ENCODE measurements at places on chromosomes 12 and 14.

DNA sequence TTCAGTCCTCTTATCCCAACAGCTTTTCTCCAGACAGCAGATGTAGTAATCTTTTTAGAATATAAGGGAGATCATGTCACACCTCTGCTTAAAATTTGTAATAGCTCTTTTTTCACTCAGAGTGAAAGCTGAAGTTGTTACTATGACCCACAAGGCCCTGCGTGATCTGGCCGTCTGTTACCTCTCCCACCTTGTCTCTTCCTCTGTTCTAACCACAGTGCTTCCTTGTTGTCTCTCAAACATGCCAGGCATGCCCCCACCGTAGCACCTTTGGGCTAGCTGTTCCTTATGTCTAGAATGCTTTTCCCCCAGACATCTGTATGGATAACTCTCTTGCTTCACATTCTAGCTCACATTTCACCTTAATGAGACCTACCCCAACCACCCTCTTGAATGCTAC lies 6.5 kb downstream of the NECAP1 start:
- no peak for DNase-seq

DNA sequence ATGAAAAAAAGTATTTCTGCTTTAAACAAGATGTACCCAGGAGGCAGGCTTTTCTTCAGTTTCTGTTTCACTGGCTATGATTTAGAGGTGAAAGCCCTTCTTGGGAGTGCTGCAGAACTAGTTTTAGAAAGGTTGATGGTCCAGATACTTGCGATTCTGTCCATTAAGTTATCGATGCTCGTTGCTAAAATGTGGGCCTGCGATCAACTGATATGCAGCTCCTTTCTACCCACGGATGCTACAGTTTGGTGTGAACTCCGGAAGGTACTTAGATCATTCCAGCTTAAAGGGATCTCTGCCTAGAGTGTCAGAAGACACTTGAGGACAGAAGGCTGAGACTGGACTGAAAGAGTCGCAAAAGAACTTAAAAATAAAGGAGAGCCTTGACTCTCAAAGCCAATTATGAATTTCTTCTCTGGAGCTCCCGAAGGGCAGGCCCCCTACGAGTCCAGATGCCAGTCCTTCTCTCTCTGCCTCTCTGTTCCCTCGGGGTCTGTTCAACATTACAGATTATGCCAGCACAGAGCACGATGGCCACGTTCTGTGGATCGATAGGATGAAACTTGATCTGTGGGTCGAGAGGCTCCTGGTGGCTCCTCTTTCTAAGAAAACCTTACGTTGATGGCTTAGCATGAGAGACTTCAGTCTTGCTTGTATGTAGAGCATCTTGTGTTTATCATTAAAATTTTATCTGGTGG lies 40.0 kb downstream of the FBXW8 start:
- DNase-seq: no peak

DNA sequence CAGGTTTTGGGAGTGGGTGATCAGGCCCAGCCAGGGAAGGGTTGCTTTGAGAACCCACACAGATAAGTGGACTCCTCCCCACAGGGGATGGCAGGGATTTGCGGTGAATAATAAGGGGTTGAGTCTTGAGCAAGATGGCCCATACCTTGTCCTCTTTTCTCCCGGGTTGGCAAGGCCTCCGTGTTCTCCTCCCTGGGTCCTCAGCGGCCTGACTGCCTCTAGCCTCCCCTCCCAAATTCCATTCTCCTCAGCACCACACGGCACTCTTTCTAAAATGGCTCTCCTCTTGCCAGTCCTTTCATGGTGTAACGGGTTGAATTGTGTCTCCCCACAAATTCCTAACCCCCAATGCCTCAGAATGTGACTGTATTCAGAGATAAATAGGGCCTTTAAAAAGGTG lies 70.0 kb downstream of the CHST11 start:
- DNase-seq: no peak

- DNase-seq: no peak
These were observed 10.9 kb upstream of the MYL2 start for GRCh38 chr12:110931315-110931728.

DNA sequence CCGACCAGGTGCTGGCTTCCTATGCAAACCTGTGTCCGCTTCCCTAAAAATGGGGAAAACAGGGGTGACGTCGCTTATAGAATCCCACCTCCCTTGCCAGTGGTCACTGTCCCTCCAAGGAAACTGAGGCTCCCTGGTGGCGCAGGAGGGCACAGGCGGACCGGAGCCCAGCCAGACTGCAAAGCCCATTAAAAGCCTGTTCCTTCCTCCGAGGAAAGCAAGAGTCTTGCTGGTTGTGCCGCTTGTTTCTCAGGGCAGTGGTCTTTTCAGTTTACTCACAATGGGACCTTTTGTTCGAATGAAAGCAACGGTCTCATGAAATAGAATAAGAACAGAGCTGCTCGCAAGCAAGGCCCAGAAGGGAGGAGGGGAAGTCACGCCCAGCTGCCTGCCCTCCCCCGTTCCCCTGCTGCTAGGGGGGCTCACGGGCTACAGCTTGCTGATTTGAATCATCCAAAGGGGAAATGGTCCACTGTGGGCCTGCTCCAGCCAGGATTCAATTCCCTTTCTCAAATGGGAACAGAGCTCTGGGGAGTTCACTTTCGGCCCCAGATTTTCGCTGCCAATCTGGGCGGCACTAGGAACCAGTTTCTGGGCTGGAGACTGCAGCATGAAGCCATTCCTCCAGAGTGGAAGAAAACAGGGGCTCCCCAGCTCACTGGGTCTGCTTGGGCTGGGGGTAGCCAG lies 4.6 kb upstream of the SELPLG start:
- no peak for DNase-seq

- DNase-seq: peak; percentile 9
These were observed 79.6 kb downstream of the ITPK1 start for GRCh38 chr14:93035917-93036651.

GRCh38 chr12:41745593-41745992 lies 399.1 kb downstream of the GXYLT1 start:
- DNase-seq: no peak

- no peak for DNase-seq
These were observed 6.7 kb downstream of the CNOT2 start for GRCh38 chr12:70249903-70250302.

- no peak for DNase-seq
These were observed 479.3 kb downstream of the SLC16A7 start for GRCh38 chr12:60075091-60075490.

DNA sequence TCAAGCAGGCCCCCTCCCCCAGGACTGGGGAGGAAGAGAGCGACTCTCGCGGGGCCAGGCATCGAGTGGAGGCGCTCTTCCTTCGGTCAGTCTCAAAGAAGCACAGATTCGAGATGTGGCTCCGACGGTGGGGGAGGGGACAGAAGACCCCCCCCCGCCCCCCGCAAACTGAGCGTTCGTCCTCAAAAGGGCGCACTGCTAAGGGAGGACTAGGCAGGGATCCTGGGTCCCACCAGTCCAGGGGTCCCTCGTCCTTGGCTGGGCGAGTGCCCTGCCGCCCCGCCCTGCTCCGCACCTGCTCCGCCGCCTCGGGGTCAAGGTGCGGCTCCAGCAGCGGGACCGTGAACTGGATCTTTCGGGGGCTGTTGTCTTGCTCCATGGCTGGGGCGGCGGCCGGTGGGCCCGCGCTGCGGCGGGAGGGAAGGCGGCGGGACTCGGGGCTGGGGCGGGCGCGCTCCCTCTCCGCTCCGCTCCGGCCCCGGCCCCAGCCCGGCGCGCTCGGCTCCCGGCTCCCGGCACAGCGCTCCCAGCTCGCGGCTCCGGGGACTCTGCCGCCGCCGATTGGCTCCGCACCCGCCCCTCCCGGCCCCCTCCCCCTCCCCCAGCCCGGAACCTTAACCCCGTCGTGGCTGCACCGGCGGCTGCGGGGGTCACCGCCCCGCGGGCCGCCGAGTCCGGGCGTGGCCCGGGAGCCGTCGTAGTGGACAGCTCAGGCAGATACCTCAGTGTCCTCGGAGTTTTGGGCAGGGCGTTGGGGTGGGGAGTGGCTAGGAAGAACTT lies at the start of gene PPP1R1A:
Gene PPP1R1A, minus strand, starts transcription at position 550 of the 780 bp plus-strand sequence. Its CDS starts 171 bp downstream, at position 379.
- no peak for DNase-seq

GRCh38 chr12:45351921-45352670 lies 136.2 kb downstream of the ANO6 start:
- no peak for DNase-seq

DNA sequence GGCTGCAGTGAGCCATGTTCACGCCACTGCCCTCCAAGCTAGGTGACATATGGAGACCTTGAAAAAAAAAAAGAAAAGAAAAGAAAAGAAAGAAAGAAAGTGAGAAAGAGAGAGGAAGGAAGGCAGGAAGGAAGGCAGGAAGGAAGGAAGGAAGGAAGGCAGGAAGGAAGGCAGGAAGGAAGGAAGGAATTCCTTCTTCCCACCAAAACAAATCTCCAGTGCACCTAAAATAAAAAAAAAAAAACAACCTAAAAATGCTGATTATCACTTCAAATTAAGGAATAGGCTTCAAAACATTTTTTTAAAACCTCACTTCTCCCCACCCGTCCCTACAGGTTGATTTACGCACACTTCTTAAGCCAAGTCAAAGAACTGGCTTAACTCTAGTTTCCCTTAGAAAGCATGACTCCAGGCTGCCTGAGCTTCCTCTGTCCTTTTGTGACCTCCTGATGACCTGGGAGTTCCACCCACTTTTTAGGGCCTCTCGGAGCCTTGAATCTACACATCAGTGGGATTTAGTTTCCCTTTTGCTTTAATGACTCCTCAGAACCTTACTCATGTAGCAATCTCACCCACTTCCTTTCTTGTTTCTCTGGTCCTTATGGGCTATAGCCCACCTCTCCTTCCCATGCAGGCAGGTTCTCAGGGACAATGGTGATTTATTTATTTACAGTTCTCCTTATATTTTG lies 18.6 kb downstream of the DUSP6 start:
- DNase-seq: no peak

GRCh38 chr14:98174041-98174440 lies 1098.0 kb downstream of the BCL11B start:
- no peak for DNase-seq

DNA sequence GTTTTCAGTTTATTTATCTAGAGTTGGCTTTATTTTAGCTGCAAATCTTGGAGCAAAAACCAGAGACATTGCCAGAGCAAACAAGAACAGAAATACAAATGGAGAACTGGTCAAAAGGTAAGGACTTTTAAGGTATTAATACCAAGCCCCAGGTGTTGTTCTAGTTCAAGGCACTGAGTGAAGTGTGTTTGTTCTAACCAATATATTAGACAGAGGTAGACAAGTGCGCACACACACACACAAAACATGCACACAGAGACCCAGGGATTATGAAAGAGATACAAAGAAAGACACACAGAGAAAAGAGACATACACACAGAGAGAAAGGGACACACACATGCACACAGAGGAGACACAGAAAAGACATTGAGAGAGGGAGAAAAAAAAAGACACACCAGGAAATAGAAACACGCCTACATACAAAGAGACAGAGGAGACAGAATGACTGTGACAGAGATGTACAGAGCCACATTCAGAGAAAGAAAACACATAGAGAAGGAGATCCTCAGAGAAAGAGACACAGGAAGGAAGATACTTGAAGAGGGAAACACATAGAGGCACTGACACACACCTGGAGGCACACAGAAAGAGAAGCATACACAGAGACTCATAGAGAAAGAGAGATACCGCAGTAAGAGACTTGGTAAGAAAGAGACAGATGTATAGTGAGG lies 50.2 kb downstream of the MIPOL1 start:
- no peak for DNase-seq

GRCh38 chr12:5808981-5809380 lies 136.1 kb downstream of the ANO2 start:
- DNase-seq: peak; percentile 70

GRCh38 chr14:80940146-80940545 lies 1.4 kb downstream of the CEP128 start:
- DNase-seq: no peak

- DNase-seq: no peak
These were observed 4.0 kb downstream of the AGAP2 start for GRCh38 chr12:57734591-57734990.

DNA sequence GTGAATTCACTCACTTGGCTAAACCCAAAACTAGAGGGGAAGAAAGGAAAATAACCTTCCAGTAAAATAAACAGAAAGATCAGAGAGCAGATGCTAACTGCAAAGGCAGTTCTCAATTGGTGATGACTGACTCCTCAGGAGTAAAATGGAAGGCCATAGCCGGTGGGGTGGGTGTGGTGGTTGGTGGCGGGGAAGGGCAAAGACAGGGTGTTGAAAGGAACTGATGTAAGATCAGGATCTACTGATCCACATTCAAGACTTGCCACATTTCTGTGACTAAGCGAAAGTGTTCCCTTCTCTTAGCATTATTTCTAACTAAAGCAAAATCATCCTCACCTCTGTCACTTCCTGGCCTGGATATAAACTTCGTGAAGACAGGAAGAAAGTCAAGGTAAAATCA lies 26.3 kb upstream of the TC2N start:
- no peak for DNase-seq

DNA sequence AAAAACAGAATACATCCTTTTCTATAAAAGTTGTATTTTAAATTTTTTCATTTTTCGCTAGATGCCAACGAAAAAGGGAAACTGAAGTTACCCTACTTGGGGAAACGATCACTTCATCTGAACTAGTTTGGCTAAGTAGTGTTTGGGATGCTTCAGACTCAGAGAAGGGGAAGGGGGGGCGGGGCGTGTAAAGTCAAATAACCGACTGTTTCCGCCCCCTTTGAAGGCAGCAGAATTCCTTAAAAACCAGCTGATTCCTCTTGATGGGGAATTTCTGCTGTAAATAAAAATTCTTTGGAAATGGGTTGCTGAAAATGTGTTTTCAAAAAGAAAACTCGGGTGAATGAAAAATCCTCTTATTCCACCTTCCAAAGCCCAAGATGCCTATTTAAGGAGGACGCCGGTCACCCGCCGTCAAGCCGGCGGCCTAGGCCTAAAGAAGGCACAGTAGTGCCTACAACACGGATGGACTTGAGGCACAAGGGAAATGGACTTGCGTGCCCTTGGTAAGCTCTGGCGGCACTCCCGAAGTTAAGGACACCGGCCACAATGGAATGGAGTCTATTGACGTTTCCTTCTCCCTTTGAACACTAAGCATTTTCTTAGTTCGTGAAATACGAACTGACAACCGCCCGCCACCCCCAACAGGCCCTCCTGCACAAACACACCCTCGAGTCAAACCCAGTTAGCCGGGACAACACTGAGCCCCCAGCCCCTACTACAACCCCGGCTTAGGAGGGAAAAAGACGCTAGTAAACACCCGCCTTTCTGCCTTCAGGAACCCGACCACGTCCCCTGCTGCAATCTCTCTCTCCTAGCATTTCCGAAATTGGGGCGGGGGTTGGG lies 1.9 kb downstream of the ATXN2 start:
- DNase-seq: peak; percentile 62

DNA sequence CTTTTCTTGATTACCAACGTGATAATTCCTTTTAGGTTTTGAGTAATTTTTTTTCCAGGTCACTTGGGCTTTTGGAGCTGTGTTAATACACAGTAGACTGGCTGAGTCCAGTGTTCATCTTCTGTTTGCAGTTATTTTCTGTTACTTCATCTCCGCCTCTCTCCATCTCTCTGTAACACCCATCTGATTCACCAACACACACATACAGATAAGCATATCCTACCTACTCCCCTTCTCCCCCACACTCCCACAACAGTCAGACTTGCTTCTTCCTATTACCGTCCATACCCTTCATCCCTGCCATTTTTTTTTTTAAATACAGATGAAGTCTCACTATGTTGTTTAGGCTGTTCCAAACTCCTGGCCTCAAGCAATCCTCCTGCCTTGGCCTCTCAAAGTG lies 72.7 kb upstream of the MANSC4 start:
- DNase-seq: no peak

- DNase-seq: no peak
These were observed 94.1 kb downstream of the PHETA1 start for GRCh38 chr12:111274777-111275176.

GRCh38 chr12:57340104-57340503 lies 89.1 kb upstream of the STAC3 start:
- DNase-seq: peak; percentile 86

Measured in astrocyte of the spinal cord (primary cell).